ENCODE measurements at places on chromosomes 16 and 17.

- no peak for DNase-seq
Observed at GRCh38 chr17:80339118-80339517, 75.8 kb upstream of the ENDOV start.

GRCh38 chr16:29158785-29159184 is 173.9 kb downstream of the LAT start:
- DNase-seq = no peak

DNA sequence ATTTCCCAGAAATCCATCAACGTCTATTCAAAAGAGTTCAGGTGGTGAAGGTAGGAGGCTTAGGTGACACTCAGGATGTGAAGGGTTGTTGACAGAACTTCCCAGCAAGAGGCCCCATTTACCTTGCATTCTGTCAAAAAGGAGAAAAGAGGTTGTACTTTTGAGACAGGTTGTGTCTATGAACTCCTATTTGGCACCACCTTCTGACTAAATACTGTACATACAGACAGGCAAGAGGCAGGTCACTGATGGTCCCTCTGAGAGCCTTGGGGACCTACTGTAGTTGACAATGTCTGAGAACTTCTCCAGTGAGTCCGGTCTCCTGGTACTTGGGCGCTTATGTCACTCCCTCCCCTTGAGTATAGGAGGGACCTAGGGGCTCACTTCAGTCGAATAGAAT is 479.3 kb upstream of the ZFHX3 start:
- no peak for DNase-seq

DNA sequence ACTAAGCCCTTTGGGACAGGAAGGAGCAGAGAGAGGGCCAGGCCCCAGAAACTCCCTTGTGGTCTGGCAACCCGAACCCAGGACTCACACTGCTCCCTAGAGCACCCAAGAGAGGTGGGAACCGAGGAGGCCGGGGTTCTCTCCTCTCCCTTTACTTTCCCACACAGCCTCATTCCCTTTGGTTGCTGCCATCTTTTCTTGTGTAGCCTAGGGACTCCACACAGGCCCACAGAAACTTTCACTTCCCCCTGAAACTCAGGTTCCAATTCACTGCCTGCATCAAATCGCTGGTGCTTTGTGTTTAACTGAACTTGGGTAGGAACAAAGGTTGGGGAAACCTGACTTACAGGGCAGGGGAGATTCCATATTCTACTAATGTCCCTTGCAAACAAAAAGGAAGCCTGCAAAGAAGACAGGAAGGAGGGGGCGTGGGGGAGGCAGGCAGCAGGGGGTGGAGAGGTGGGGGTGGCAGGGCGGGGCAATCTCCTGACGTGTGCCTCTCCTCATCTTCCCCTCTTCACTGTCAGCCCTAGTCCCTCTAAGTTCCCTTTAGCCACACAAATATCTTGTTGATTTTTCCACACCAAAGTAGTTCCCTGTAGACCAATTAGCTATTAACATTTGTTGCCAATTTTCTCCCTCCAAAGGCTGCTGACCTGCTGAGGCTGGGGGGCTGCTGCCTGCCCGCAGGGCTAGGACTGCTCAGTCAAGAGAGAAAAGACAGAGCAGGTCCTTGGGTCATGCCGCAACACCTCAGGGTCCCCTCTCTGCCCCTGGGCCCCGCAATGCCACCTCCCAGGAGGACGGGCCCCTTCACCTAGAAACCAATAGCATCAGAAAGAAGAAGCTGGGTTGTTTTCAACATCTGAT is 8.0 kb downstream of the ST3GAL2 start:
- no peak for DNase-seq

DNA sequence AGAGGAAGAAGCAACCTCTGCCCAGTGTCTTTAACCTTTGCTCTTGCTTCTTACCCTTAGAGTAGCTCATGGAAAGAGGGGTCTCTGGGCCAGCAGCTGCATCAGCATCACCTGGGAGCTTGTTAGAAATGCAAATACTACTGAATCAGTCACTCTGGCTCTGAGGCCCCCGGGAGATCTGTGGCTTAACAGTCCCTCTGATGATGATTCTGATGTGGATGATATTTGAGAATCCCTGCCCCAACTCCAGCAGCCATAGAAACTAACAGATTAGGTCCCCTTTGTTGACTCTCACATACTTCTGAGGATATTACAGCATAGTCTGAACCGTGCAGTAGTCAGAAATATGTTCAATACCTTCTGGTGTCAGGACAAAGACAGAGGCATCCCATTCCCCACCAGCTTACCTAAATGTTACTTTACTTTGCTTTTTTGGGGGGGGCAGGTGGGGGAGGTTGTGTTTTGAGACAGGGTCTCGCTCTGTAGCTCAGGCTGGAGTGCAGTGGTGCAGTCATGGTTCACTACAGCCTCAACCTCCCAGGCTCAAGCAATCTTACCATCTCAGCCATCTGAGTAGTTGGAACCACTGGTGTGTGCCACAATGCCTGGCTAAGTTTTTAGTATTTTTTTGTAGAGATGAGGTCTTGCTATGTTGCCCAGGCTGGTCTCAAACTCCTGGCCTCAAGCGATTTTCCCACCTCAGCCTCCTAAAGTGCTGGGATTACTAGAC is 220.1 kb downstream of the CCDC182 start:
- DNase-seq = no peak

DNA sequence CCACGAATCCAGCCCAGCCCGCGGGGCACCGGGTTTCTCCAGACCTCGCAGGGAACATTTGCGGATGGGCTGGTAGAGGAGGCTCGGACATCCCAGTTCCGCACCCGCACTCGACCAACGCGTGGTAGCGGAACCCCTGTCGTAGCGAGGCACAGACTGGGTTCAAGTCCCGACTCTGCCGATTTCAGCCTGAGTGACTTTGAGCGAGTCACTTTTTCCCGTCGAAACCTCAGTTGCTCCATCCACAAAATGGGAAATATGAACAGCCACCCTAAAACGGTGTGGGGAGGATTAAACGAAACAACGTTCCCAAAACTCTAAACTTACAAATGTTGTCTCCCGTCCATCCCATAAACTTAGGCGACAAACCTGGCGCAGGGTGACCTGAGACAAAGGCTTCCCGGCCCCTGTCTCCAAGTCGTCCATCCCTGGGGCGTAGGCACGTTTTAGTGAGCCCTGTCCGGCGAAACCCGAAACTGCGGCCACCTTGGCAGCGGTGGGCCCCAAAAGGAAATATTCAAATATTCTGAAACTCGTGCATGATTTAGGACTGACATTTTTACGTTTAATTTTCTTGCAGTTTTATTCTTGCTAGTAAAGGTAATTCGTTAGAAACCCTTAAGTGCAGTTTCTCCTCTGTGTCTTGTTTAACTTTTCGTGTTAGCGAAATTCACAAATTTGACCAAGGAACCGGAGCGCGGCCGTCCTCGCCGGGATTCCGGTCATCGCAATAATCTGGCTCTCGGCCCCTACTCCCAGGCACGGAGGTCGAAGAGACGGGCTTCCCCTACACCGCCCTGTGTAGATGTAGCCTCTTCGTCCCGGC is 1.9 kb upstream of the MLLT6 start:
- no peak for DNase-seq

- no peak for DNase-seq
Observed at GRCh38 chr16:86931410-86931941, 353.1 kb downstream of the FOXL1 start.

DNA sequence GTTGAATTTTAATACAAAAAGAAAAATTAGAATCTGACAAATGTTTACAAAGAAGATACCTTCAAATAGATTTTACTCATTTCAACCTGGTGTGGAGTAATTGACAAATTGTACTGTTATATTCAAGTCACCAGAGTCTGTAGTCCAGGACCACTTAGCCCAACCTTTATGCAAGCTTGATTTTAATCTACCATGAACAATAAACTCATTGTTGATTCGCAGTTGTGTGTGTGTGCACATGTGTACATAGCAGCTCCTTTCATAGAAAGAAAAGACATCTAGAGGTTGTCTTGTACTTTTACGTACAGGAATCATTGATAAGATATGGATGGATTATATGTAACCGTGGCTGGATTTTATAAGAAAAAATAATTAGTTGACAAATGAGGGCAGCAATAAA is 20.7 kb upstream of the LRRC37A start:
- no peak for DNase-seq

DNA sequence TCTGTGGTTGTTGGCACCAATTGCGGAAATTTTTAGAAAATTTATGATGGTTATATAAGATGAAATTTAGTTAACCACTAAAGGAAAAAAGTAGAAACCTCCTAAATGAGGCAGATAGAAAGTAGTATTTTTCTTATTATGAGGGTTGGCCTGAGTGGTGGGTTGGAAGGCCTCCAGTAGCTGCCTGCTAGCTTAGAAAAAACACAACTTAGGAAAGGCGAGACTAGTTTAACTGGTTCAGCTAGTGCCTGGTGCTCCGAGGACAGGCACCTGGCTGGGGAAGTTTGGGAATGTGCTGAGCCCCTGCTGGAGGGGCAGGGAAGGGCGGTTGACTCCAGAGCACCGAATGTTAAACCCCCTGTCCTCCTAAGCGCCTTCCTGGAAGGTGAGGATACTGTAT is 19.9 kb downstream of the LDHD start:
- no peak for DNase-seq

DNA sequence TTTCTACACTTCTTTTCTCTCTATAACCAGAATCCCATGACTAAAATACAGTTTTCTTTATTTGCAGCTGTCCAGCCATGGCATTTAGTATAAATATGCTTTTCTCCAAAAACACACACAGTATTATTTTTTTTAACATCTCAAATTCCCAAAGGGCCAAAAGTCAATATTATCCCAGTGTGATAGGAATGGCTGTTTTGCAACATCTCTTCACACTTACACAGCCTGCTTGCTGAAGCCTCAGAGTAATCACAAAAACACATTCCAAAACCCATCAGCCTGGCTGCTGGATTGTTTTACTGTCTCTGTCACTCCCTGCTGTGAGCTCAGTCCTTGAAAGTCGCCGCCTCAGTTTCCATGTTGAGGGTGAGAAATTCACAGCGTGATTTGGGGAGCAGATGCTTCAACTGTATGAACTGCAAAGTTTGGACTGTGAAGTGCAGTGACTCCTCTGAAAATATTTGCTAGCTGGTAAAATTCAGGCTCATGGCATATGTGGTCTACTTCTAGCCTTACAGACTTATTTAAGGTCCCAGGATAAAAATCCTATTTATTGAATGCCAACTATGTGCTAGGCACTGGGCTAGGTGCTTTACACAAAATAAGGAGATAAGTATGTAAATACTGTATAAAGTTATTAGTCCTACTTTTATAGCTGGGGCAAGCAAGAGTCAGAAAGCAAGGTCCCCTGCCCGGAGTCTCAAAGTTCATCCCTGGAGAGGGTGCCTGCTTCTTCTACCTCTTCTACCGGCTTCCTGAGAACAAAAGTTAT is 116.5 kb downstream of the SOCS1 start:
- no peak for DNase-seq

DNA sequence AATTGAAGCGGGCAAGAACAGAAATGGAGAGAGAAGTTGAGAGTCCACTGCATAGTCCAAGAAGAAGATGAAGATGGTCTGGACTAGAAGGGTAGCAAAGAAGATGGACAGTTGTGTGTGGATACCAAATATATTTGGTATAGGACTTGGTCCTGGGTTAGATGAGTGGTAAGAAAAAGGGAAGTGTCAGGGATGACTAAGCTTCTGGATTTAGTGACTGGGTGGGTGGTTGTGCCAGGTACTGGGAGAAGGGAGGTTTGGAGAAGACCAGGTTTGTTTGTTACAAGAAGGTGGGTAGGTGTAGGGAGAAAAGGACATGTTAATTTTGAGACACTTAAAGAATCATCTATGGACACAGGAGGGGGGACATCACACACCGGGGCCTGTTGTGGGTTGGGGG is 5.4 kb downstream of the VMP1 start:
- DNase-seq = no peak

GRCh38 chr16:66245072-66245471 is 121.4 kb upstream of the CDH5 start:
- DNase-seq = no peak

DNA sequence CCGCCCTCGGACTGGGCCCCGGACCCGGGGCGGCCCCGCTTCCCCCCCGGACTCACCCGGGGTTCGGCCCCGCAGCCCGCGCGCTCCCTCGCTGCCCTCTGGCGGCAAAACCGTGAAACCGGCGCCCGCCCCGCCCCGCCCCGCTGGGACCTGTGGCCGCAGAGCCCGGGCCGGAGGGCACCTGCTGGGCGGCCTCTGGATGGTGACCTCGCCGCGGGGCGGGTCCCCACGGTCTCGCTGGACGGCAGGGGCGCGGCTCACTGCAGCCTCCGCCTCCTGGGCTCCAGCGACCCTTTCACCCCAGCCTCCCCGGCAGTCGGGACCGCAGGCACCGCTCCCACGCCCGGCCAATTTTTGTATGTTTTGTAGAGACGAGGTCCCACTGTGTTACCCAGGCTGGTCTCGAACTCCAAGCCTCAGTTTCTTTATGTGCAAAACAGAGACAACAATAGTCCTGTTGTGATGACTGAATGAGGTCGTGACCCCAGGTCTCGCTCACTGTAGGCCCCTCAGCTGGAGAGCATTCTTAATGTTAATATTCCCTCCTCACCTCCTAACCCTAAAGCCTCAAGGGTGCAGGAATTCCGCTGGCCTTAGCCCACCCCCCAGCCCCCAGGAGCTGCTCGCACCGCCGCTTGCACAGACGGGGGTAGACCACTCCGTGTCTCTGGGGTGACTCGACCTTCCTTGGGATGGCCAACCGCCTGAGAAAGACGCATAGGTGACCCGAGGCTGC is 33.7 kb upstream of the RPH3AL start:
- peak; percentile 79 for DNase-seq

- DNase-seq = no peak
Observed at GRCh38 chr16:25426829-25427228, 169.2 kb upstream of the ZKSCAN2 start.

DNA sequence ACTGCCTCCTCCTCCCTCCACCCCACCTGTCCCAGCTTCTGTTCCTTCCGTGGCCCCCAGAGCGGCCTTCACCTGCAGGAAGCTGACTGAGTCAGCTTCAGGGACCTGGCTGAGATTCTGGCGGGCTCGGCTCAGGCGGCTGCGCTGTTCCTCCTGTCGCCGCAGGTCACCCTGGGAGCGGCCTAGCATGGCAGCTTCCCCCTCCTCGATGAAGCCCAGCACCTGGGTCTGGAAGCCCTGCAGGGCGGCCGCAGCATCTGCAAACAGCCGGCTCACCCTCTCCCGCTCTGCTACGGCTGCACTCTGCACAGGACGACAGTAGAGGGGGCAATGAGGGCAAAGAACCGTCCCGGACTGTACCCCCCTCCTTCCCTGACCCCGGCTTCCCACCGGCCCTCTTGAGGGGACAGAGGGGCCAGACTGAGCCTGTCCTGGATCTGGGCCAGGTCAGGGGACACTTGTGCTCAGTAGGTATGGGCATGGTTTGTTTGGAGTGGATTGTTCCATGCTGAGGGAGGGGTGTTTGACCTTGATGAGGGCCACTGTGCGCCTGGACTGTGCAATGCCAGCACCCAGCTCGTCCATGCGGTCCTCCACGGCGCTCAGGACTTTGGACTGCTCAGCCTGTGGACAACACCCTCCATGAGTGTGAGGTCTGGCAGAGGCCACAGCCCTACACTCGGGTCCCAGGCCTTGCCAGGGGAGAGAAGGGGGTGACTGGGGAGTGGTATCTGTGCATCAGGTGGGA is 2.0 kb downstream of the TRIM47 start:
- DNase-seq = peak; percentile 43

DNA sequence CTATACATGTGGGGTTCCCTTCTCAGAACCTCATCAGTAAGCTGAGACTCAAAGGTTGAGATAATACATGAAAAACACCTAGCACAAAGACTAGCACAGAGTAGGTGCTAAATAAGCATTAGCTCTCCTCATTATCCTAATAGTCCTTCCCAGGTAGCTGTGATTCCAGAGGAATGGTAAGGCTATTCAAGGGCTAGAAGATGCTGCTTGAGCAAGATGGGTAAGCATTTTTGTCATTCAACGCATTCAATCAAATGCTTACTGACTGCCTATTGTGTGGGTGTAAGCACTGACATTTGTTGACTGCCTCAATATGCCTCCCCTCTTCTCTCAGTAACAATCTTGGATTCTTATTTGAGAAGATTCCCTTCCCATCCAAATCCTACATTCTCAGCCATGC is 4.0 kb downstream of the SUPT4H1 start:
- DNase-seq = no peak
